Fibroblast of the conjunctiva (primary cell): ENCODE measurements at places on chromosomes 12 and 14.
A peak's percentile ranks its signal among the peaks of the same experiment; 100 is the strongest.

GRCh38 chr14:79062226-79062625 lies 892.1 kb downstream of the NRXN3 start:
- DNase-seq, result no peak

- no peak for DNase-seq
These were observed at the start of gene ANKRD33 for GRCh38 chr12:51887476-51888315. Gene ANKRD33, plus strand, starts transcription at chr12:51888103. Its CDS starts 84 bp downstream, at chr12:51888187.

DNA sequence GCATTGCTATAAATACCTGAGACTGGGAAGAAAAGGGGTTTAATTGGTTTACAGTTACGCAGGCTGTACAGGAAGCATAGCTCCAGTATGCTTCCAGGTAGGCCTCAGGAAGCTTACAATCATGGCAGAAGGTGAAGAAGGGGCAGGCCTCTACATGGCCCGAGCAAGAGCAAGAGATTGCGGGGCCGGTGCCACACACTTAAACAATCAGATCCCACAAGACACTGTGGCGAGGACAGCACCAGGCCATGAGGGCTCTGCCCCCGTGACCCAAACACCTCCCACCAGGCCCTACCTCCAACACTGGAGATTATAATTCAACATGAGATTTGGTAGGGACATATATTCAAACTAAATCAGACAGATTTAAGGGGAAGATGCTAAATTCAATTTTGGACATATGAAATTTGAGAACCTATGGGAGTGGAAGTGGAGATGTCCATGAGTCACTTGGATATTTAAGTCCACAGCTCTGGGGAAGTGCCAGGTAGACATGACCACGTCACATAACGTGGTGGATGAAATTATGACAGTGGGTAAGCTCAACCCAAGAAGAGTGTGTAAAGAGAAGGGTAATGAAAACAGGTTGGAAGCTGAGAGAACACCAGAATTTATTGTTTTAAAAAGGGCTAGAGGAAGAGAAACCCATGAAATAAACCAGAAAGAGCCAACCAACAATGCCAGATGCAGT lies 1.5 kb upstream of the LTA4H start:
- DNase-seq, result no peak

DNA sequence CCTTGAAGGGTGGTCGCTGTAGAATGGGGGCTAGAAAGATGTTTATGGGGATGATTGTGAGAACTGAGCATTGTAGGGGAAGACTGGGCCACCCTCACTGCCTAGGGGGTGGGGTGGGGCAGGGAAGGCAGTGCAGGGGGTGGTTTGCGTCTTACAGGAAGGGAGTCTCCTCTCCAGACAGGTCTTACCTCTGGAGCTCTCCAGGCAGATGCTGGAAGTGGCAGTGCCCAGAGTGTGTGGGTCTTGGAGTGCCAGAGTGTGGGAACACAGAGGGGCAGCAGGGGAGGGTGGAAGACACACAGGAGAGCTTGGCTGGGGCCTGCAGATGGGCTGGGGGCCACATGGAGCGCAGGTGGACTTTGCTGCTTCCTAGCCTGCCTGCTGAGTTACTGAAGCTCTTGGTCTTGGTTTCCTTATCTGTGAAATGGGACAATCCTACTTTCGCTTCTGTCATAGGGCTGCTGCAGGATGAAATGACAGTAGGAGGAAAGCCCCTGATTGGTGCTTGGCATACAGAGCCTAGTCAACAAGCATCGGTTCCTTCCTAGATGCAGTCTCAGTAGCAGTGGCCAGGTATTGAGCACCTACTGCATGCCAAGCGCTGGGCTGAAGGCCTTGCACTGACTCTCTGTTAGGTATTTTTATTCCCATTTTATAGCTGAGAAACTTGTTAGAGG lies 118.3 kb downstream of the SLC25A47 start:
- DNase-seq, result no peak

- DNase-seq, result no peak
These were observed 217.2 kb downstream of the C12orf50 start for GRCh38 chr12:87812030-87812429.

- no peak for DNase-seq
These were observed 40.3 kb downstream of the ANKRD9 start for GRCh38 chr14:102469261-102469660.

GRCh38 chr14:51095854-51096823 lies 1.2 kb upstream of the TRIM9 start:
- no peak for DNase-seq

- no peak for DNase-seq
These were observed 77.9 kb downstream of the SPTB start for GRCh38 chr14:64801800-64802199.

- DNase-seq, result no peak
These were observed 170.0 kb upstream of the SLC16A7 start for GRCh38 chr12:59425798-59426197.

DNA sequence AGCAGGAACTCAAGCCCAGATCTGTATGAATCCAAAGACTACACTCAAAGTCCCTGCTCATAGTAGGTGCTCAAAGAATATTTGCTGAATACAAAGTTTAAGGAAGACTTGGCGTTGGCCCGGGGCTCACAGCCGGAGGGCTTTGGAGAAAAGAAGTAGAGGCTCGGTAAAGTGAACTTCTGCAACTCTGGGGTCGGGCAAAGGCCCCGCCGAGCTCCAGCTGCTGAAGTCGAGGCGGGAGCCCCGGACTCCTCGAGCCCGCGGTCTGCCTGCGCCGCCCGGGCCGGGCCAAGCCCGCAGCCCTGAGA lies 335 bp downstream of the GCN1 start:
- no peak for DNase-seq

- DNase-seq, result peak; percentile 70
These were observed 1.2 kb upstream of the NEMF start for GRCh38 chr14:49853572-49854375.

GRCh38 chr12:46553911-46554310 lies 181.3 kb upstream of the SLC38A2 start:
- DNase-seq, result peak; percentile 37

GRCh38 chr12:2032506-2032905 lies 20.3 kb upstream of the CACNA1C start:
- no peak for DNase-seq

DNA sequence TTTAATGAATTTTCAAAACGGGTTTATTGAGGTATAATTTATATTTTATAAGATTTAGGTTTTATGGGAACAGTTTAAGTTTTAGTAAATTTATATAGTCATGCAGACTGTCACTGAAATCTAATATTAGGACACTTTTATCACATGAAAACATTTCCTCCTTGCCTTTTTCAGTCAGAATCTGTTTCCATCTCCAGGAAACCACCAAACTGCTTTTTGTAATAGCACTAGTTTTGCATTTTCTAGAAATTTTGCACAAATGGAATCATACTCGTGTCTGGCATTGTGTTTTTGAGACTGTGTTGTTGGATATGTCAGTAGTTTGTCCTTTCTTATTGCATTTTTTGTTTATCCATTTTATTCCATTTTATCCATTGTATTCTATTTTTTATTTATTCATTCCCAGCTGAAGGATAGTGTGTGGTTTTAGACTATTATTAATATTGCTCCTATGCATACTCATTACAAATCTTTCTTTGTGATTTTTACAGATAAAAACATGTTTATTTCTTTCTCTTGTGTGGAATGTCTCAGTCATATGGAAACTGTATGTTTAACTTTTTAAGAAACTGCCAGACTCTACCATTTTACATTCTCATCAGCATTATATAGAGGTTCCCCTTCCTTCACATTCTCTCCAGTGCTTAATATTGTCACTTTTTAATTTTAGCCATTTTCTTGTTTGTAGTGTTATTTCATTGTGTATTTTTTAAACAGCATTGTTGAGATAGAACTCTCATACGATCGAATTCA lies 26.5 kb downstream of the PALS1 start:
- DNase-seq, result no peak

GRCh38 chr12:75591628-75592027 lies 80.2 kb upstream of the KRR1 start:
- DNase-seq, result no peak

DNA sequence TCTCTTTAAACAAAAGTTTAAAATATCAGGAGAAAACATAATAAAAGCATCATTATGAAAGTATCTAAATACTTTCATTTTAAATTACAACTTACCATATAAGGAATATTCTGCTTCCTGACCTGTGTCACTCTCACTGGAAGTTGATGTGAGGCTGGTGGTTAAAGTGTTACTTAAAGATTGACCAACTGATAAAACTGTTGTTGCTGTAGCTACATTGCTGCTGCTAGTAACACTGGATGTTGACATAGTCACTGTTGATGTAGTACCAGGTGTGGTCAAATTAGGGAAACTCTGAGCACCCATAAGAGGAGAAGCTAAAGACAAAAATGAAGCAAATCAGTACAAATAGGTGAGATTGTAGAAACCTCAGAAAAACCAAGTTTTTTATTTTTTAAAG lies 79.9 kb downstream of the HECTD1 start:
- DNase-seq, result no peak
